DND-41 (cell line): ENCODE measurements at places on chromosomes 13 and 19.

DNA sequence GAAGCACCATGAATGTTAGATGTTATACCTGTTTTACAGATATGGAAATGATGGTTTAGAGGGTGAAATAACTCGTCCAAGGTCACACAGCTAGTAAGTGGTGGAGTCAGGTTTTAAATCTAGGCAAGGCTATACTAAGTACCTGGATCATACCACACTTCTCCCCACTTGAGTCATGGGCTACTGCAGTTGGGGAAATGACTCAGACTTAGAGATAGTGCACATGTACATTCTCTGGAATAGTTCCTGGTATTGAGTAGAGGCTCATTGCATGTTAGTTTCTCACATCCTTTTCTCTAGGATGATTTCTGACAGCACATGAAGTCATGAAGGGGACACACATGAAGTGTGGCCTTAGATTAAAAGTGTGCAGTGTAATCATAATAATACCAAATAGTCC, 76.2 kb upstream of the TNFSF11 start:
- no peak for DNase-seq

GRCh38 chr19:4523306-4524110, 5.2 kb upstream of the PLIN4 start:
- DNase-seq = no peak

DNA sequence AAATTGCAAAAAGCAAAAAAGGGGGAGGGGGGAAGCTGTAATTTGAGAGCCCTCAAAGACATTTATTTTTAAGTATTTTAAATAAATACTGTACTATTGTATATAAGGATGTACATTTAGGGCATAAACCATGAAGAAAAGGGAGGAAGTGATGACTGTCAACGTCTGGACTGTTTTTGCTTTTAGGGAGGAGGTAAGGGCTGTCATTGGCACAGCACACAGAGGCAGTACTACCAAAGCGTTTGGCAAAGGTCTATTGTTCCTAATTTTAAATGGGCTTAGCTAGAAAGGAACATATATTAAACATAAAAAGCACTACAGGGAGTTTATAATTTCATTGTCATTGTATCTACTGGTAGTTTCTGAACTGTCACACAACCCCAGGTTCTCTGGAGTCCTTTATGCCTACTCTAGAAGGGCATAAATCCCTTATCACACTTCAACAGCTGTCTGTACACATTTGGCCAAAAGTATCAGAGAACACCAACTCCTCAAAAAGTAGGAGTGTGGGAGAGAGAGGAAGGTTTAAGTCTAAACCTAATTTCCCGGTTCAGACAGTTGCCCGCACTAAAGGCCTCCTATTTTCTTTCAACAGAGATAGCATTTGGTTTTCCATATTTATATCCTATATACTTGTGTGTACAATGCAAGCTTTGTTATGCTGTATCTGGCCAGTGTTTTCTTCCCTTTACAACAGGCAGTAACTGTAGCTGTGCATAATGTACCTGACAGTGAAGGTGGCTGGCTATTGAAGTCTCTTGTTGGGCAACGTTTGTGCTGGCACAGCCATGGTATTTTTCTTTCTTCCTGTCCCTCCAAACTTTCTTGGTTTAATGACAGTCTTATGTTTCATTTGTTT, 406.2 kb downstream of the KLF5 start:
- DNase-seq = no peak

- no peak for DNase-seq
Observed at GRCh38 chr19:49530708-49531107, 2.9 kb downstream of the RCN3 start.

- no peak for DNase-seq
Observed at GRCh38 chr13:93522501-93522900, 295.9 kb downstream of the GPC6 start.

DNA sequence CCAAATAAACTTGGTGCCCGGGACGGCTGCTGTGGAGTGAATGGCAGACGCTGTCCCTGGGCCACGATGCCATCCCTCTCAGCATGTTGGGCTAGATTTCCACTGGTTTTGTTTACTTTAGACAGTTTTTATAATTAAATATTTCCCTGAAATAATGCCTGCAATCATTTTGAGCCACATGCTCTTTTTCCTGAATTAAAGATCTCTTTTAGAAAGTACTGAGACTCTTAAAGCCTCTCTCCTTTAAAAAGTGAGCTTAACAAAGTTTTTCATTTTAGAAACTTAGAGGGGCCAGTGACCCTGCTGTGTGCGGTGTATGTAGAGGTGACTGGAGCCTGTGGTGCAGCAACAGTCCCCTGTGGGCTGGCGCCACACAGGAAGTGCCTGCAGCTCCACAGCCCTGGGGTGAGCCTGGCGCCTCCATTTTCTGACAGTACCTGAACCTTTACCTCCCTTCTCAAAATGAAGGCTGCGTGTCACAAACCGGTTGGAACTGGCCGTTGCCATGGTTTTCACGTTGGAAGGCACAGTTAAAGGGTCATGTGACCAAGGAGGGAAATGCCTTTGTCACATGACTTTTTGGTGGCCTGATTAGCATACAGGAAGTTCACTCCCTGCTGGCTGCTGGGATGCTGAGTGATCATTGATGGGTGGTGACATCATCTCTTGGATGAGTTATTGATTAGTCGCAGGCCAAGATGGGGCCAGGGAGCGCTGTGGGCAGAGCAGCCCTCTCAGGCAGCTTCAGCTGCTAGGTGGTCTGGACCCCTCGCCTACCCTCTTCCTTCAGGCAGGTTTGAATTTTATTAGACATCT, 26.3 kb downstream of the TSSK6 start:
- DNase-seq = peak; percentile 78

GRCh38 chr13:63855457-63856118, 2439.9 kb upstream of the PCDH20 start:
- DNase-seq = no peak

GRCh38 chr19:926589-927350, 935 bp downstream of the ARID3A start:
- peak; percentile 71 for DNase-seq

DNA sequence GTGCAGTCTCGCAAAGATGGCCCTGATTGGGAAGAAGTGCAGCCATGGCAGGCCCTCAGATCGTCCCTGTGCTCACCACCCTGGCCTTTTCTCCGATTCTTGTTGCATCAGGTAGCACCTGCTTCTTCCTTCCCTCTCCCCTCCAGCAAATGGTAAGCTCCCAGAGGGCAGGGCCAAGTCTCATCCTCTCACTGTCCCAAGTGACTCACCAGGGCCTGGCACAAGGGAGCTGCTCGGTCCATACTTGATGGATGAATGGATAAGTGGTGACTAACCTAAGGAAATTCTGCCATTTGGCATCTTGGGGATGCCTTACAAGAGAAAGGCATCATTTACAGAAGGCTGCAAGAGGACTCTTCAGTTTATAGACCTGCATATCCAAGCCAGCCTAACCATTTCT, 84.9 kb downstream of the ZIC5 start:
- DNase-seq = no peak

- DNase-seq = no peak
Observed at GRCh38 chr13:36763126-36763722, 55.8 kb upstream of the RFXAP start.

DNA sequence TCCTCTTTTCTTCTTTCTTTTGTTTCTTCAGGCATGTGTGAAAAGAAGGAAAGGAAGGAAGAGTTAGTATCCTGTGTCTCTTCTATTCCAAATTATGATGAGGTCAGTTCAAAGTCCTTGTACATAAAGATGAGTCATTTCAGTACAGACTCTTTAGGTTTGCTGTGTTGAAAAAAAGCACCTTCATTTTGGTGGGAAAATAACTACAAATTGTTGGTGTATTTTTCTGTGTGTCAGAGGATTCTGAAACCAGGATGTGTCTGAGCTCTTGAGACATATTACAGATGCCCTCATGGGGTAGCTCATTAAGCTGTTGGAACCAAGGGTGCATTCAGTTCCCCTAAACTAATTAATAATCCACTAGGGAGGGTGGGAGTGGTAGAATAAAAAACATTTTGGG, 5.8 kb upstream of the HSPH1 start:
- no peak for DNase-seq

- DNase-seq = no peak
Observed at GRCh38 chr19:33486936-33487811, 34.4 kb downstream of the PEPD start.

DNA sequence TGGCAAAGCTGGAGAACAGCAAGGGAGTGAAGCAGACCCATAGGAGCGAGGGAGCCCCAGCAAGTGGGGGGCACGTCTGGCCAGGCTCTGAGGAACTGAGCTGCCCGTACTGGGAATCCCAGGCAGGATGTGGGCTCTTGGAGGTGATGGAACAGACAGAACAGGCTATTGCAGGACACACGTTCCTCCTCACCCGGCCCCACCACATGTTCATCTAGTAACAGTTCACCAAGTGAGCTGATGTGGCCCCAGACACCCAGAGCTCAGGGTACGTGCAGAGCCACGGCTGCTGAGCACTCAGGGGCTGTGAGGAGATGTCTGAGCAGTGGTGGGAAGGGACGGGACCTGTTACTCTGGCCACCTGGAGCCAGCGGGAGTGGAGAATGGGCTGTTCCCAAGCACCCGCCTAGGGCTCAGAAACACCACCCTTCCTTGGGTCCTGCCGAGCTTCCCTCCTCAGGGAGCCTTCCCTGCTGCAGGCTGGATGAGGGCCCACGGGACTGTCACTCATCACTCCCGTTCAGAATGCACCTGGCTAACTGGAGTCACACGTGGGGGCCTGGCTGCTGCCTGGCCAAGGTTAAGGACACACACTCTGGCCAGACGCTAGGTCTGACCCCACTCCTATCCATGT, 18.4 kb downstream of the ELL start:
- DNase-seq = no peak

- no peak for DNase-seq
Observed at GRCh38 chr13:29909975-29910674, 59.7 kb upstream of the UBL3 start.

DNA sequence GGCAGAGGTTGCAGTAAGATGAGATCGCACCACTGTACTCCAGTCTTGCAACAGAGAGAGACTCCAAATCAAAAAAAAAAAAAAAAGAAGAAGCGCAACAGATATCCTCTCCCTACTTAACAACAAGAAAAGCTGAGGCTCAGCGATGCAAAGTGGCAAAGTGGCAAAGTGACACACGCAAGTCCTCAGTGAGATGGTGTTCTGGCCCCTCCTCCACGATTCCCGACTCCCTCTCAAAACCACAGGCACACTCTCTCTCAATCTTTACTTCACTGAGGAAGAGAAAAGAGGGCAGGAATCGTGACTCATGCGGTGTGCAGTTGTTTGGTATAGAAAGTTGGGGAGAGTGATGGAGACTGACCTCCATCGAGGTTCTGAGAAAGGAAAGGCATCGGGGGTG, 12.6 kb downstream of the FFAR2 start:
- no peak for DNase-seq

DNA sequence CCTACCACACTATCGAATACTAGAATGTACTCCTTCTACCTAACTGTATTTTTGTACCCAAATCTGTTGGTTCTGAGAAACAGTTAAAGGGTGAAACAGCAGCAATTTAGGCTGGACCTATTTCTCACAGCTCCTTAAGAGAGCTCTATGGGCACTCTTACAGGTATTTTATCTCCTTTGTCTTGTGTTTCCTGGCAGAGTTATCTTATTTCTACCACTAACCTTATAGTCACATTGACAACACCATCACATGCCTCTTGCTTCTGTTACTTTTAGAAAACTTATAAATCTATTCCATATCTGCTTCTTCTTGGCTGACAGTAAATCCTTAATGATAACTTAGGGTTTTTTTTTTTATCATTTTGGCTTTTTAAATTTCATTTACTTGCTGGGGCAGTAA, 130.7 kb downstream of the MYO16 start:
- no peak for DNase-seq

- DNase-seq = no peak
Observed at GRCh38 chr19:5260381-5260967, 80.1 kb downstream of the PTPRS start.

GRCh38 chr19:32403291-32403995, 2.1 kb upstream of the DPY19L3 start:
- DNase-seq = no peak

DNA sequence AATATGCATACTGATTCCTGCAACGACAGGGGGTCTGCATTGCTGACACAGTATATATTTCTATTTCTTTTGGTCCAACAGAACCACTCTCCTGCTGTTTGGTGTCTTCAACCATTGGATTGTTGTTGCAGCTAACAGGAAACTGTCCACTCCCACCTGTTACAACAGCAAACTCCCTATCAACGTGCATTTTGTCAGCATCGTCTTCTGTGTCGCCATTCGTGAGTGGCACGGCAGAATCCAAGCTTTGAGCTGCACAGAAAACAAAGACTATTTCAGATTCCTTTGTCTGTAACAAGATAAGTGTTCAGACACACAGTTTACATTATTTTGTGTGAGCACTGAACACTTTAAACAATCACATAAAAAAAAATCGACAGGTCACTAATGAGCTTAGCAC, 31.3 kb downstream of the ANKRD10 start:
- no peak for DNase-seq

DNA sequence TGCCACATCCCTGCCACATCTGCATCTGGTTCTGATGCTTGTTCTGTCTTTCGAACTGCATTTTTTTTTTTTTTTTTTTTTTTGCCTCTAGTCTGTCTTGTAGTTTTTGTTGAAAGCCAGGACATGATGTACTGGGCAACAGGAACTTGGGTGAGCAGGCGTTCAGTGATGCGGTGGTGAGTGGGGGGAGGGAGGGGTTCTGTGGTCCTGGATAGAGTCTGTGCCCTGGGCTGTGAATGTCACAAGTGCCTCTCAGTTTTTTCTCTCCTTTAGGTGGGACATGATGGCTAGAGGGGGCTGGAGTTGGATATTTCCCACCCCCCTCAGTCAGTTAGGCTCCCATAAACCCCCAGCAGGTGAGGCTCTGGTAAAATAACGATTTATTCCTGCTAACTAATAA, 3.5 kb downstream of the CEACAM4 start:
- no peak for DNase-seq

GRCh38 chr13:39259371-39260140, 221.3 kb downstream of the NHLRC3 start:
- no peak for DNase-seq

DNA sequence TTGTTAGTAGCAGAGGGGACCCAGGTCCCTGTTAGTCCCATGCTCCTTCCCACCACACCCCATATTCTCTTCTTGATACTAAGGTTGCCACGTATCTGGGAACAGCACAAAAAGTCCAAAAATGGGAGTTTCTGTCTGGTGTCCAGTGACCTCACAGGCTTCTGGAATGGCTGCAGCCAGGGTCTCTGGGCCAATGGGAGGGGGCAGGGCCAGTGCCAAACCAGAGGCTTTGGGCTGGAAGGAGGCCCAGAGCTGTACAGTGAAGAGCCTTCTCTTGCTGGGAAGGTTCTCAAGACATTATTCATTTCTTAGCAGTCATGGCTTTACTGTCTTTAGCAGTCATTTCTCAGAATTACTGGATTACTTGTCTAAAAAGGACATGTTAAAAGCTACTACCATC, 119.2 kb downstream of the FRY start:
- DNase-seq = no peak

DNA sequence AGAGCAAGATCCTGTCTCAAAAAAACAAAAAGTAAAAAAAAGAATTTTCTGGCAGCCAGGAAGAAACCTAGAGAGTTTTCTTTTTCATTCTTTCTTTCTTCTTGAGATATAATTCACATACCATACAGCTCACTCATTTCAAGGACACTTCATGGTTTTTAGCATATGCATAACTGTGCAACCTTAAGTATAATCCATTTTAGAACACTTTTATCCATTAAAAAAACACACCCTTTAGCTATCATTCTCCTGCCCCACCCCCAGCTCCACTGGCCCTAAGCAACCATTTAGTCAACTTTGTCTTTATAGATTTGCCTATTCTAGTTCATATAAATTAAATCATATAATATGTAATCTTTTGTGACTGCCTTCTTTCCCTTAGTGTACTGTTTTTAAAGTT, 8.1 kb upstream of the IPO5 start:
- DNase-seq = no peak

- peak; percentile 42 for DNase-seq
Observed at GRCh38 chr13:79448413-79448812, 32.5 kb upstream of the NDFIP2 start.

GRCh38 chr13:114132419-114133121, at the start of gene RASA3:
TSS of gene RASA3 (minus strand) at chr13:114132623. CDS start at chr13:114132489, 134 bp downstream.
- peak; percentile 72 for DNase-seq
